NT2/D1 (cell line): ENCODE measurements at places on chromosomes 6 and 20.
A peak's percentile ranks its signal among the peaks of the same experiment; 100 is the strongest.

DNA sequence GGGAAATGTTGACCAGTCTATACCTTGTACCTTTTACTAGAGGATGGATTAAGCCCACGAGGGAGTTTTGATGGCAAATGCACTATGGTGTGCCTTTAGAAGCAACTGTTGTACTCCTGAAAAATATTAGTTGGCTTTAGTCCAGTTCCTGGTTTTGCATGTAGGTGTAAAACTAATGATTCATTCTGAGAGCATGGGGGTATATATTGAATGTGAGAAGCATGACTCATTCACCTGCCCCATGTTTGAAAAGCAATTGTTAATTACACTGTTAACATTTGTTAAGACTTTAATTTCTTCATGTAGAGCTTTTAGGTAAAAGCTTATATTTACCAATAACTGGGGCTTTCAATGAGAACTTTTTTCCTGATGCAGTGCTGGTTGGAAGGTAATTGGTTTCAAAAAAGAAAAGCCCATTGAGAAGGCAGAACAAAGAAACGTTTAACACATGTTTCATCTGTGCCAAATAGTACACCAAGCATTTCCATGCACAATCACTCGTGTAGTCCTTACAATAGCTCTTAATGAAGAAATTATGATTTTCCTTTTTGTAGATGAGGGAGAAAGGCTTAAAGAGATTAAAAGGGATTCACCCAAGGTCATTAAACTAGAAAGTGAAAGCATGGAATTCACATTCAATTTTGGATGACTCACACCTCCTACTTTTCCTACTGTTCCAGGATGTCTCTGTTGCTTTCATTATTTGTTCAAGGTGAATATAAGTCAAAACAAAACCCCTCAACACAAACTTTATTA lies 134.1 kb downstream of the CCDC170 start:
- DNase-seq: no peak

DNA sequence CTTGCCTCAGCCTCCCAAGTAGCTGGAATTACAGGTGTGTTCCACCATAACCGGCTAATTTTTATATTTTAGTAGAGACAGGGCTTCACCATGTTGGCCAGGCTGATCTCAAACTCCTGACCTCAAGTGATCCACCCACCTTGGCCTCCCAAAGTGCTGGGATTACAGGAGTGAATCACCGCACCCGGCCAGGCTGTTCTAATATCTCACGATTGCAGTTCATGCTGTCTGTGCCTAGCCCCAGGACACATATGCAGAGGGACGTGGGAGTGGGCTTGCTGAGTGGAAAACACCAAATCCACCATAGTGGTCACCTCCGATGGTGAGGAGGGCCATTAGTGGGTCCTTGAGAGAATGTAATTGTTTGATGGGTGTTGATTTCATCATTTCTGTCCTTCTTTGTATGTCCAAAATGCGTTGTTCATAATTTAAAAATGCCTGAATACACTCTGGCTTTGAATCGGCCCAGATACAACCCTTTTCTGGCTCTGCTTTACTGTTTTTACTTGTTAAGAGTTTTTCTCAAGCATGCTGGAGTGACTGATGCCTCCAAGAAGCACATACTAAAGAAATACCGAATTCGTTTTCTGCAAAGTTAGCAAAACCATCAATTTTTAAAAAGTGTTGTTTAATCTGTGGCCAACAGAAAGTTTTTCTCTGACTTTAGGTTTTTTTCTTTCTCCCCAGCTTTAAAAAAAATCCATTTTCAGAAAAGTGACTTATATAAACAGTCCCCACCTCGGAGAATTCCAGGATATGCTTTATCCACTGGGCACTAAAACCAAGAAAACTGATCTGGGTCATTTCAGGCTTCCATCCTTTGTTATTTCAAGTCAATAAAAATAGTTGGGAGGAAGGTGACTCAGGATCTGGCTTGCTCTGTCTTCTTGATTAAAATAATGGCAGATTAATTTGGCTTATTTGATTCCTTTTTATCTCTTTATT lies 18.8 kb upstream of the RALGAPA2 start:
- DNase-seq: no peak

GRCh38 chr6:162108041-162108440 lies 619.5 kb downstream of the PRKN start:
- peak; percentile 15 for DNase-seq

GRCh38 chr20:50244352-50245149 lies 53.9 kb downstream of the CEBPB start:
- no peak for DNase-seq

GRCh38 chr6:16765235-16765634 lies 4.0 kb upstream of the ATXN1 start:
- no peak for DNase-seq

GRCh38 chr20:43191946-43192863 lies 2.5 kb upstream of the PTPRT start:
- DNase-seq: peak; percentile 49
